ENCODE measurements at places on chromosomes 12 and 14. TPM values are rescaled to one million over a fixed set of nuclear protein-coding genes. Genes with fewer than 3 reads are reported as not detected.

The NID2 gene
- total RNA-seq: not detected

DNA sequence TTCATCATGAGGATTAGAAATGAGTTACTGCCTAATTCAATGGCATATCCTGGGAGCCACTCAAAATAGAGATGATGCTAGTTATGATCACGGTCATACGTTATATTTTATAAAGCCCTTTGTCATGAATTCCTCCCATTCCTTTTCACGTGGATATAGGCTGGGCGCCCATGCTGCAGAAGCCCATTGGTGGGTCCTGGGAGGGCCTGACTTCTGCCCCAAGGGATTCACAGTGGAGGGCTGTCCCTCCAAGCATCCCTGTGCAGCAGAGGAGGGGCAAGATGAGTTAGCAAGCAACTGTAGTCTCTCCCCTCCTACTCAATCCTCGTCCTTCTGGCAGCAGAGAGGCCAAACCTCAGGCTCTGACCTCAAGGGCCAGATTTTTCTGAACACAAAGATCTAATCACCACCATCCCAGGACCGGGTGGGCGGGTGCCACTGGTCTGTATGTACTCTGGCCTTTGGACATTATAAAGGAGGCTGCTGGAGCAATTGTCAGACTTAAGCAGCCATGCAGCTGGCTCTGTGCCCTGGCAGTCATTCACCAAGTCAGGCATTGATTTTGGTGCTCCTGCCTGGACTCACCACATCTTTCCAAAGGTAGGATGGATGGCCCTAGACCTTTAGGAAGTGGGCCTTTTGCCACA lies 8.6 kb downstream of the GLTP start:
- DNase-seq: no peak

- no peak for DNase-seq
Measured at GRCh38 chr14:92990456-92991430, 67.8 kb downstream of the CHGA start.

DNA sequence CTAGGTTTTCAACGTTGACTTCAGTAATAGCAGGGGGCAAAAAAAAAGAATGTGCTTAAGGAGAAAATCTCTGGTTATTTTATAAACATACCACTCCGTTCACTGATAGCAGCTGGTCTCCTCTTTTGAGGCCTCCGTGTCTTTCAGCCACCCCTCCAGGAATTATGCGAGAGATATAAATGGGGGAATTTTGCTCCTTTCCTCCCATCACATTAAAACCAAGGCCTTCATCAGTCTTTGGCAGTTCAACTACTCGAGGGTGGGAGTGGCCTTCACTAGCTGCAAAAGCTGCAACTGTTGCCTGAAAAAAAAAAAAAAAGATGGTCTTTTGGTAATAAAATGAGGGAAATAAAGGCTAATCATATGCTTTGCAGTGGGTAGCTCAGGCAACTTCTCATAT lies 92.1 kb downstream of the LIN7A start:
- DNase-seq: no peak

All from activated naive CD8-positive, alpha-beta T cell treated with anti-CD3 and anti-CD28 coated beads for 36 hours (primary cell).